GM23248 (cell line): ENCODE measurements at places on chromosomes 5 and 9. TPM values are rescaled to one million over a fixed set of nuclear protein-coding genes. Genes with fewer than 3 reads are reported as not detected.

The ZFP62 gene
- polyA plus RNA-seq = 9.4 and 13.0 TPM in 2 replicates

The GDF9 gene
- polyA plus RNA-seq = not detected in 2 replicates

- DNase-seq = no peak
Observed at GRCh38 chr5:147642666-147643065, 132.8 kb upstream of the DPYSL3 start.

The FOXE1 gene
- not detected in 2 replicates for polyA plus RNA-seq

- no peak for DNase-seq
Observed at GRCh38 chr9:98917746-98918487, 25.8 kb upstream of the COL15A1 start.

The KCNIP1 gene
- polyA plus RNA-seq = not detected in 2 replicates

The CDKN2B gene
- polyA plus RNA-seq = 6.7 and 8.9 TPM in 2 replicates

DNA sequence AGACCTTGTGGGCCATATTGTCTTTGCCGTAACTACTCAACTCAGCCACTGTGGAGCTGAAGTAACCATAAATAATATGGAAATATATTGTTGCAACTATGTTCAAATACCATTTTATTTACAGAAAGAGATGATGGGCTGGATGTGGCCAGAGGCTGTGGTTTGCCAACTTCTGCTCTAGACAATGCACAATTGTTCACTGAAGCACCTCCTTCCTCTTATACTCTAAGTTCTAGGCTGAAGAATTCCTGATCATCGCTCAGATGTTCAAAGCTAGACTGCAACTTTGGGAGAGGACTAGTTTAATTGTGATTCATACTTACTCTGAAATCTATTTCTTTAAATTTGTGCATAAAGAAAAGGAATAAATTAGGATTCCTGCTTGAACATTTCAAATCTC, 245.0 kb downstream of the TAF11L14 start:
- no peak for DNase-seq

The PLPPR1 gene
- not detected in 2 replicates for polyA plus RNA-seq

DNA sequence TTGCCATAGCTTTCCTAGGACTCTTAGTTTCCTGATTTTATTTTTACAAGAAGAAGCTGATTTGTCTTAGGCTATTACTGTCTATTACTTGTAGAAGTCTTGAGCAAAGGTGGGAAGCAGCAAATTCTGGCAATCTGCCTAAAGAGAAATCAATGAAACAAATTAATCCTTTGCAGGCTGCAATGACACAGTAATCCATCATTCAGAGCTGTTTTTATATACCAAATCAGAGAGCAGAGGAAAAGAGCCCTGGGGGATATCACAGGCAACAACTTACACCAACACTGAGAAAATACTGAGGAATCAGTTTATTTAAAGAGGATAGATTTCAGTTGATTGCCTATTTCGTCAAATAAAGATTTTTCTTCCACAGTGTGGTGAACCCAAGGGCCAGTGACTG, 13.6 kb downstream of the NR2F1-AS1 start:
- DNase-seq = no peak

DNA sequence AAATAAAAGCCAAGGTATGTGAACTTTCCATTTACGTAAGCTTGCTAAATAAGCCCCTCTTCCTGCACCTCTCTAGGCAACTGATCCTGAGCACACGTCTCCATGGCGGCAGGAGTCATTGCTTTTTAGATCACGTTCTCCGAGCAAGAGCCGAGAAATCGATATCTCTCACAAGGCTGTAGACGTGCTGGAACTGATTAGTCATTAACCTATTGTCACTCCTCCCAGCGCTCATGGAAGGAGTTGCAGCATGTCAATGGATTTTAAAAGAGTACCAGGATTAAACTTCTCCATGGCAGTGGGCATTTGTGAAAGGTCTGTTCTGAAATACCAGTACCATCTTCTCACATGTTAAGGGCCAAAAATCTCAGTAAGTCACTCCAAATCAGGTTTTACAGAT, 4.7 kb upstream of the ADCY2 start:
- no peak for DNase-seq

The SOWAHA gene
- not detected in 2 replicates for polyA plus RNA-seq

DNA sequence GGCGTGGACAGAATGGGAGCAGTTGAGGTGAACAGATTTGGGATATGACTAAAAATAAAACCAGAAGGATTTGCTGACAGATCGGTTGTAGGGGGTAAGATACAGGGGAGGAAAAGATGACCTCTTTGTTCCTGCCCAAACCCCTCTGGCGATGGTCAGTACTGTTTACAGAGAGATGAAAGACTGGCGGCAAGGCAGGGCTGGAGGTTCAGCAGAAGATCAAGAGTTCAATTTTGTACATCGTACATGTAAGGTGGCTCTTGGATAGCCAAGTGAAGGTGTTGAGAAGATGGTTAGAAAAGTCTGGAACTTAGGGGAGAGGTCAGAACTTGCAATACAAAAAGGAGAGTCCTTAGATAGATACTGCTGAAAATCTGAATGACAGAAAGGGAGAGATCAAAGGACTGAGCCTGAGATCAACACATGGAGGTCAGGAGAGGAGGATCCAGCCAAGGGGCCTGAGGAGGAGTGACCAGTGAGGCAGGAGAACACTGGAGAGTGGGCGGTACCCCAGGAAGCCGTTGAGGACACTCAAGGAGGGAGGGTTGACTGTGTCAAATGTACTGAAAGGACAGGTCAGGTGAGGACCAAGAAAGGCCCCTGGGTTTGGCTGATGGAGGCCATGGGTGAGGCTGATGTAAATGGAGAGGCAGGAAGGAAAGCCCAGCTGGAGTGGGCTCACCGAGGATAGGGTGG, 7.1 kb downstream of the IL4 start:
- no peak for DNase-seq

DNA sequence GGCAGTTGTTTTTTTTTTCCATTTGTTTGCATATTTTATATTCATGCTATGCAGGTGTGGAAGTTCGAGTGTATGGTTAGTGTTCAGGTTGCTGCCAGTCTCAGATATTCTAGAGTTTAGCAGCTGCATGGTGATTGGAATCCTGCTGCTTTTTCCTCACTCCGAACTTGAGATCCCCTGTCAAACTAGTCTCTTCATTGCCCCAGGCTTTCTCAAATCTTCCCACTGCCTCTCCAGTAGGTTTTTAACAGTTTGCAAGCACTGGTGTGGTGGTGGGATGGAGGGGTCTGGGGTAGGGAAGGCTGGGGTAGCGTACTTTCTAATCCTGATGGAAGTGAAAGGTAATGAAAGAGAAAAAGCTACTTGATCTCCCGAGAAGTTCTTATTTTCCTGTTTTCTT, 112.9 kb downstream of the CHSY3 start:
- DNase-seq = no peak

DNA sequence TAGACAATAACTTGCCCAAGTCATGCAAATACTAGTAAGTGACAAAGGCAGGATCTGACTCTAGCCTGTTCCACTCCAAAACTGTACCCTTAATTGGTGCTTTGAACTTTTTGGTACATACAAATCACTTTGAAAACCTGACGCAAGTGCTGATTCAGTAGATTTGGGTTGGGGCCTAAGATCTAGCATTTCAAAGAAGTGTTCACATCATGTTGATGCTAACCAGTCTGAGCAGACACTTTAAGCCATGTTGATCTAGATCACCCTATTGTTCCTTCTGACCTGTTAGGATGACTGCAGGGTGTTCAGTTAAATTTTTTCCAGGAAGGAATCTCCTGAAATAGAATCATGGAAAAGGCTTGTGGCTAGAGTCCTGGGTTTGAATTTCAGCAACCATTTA, 57.7 kb upstream of the CPEB4 start:
- no peak for DNase-seq

DNA sequence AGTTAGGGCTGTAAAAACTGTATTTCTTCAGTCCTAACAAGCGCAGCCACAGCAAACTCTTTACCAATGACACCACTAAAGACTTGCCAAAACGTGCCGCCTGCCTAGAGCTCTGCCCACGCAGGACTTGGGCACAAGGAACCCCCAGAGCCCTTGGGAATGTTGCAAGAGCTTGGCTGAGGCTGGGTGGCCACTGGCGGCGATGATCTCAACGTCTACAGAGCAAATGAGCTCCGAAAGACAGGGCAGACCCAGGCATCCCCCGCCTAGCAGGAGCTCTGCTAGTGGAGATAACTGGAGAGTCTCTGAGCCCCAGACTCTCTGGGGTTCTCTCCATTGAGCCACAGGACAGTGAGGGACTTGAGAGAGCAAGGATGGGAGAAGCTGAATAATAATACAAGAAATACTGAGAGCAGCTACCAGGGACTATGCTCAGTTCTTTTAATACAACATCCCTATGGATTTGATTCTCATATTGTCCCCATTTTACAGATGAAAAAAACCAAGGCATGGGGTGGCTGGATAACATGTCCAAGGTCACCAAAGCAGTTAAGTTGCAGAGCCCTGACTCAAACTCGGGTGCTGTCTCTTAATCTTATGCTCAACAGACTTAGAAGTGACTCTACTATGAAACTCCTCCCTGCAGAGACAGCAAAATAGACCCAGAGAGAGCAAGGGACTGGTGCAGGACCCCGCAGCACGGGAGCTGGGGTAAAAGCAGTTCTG, 32.5 kb downstream of the SHB start:
- peak; percentile 97 for DNase-seq

DNA sequence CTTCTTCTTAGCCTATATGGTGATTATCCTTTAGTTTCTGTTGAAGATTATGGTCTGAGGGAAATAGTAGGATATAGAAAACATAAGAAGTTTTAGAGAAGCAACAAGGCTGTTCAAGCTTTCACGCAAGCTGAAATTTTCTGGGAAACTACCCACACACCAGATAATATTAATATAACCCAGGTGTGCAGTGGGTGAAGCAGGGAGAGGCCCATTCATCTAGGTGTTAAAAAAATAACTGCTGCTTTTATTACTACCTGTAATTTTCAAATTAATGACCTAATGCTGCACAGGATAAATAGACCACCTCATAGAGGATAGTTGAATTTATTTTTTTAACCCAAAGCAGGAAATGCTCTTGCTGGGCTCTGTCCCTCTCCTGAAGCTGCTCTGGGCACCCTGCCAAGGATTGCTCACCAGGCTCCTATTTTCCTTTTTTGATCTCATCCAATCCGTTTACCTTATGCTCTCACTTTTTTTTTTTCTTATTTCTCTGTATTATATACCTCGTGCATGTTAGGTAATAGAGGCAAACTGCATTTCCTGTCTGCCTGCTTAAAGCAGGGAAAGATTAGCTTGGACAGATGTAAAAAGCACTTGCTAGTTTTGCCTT, 124.3 kb upstream of the SLC12A2 start:
- DNase-seq = peak; percentile 81
